ENCODE measurements at places on chromosomes 13 and 19.

DNA sequence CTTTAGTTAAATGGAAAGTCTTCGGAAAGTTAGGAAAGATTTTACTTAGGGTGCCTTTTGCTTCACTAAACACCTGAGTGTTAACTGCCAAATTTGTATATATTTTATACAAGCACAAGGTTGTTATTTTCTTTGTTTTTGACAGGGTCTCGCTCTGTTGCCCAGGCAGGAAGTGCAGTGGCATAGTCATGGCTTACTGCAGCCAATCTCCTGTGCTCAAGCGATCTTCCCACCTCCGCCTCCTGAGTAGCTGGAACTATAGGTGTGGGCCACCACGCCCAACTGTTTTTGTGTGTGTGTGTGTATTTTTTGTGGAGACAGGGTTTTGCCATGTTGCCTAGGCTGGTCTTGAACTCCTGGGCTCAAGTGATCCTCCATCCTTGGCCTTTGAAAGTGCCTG is 16.2 kb downstream of the KCTD4 start:
- no peak for DNase-seq

DNA sequence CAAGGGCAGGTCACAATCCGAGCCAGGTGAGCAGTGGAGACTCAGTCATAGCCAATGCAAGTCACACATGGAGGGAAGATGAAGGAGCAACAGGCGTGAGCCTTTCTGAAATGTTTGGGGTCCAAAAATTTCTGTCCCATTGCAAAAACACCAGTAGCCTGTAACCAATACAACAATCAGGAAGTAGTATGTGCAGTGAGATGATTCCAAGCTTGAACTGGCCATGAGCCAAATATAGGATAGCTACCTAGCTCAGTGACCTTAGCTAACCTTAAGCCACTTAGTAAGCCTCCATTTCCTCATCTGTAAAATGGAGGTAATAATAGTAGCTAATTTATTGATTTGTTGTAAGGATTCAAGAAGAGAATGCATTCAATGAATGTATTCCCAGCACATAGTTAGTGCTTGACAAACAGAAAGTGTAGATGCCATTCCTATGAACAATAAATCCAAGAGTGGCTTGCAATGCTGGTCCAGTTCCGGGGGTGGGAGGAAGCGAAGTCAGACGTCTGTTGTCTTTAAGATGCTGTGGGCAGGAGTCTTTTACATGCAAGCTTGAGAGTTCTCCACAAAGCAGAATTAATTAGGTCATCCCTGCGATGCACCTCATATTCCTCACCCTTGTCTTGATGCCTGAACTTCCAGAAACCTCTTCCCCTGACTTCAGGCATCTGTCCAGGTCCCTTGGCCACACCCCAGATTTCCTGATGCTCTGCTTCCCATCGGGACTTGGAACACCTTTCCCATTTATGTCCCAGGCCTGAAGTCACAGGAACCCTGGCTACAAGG is 195.7 kb upstream of the UBL3 start:
- DNase-seq = peak; percentile 61

- no peak for DNase-seq
Observed at GRCh38 chr13:68597641-68598040, 1367.5 kb upstream of the PCDH9 start.

DNA sequence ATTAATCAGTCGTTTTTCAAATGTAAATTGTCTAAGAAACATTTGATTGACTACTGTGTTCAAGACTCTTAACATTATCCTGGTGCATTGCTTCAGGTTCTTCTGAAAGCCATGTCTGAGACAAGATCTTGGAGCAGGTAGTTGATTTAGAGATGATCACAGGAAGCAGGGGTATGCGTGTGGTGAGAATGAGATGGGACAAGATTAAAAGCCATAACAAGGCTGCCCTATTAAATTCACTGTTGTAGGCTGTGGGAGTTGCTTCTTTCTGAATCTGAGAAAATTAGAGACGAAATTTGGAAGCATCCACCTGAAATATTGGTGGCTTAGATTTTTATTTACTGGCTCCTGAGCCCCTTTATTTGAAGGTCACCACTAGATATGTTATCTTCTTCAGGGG is 687.4 kb upstream of the SLITRK6 start:
- DNase-seq = no peak
